A549 treated with DMSO at 1 μM for 4 hours (cell line): ENCODE measurements at places on chromosomes 12 and 14. TPM values are rescaled to one million over a fixed set of nuclear protein-coding genes. Genes with fewer than 3 reads are reported as not detected.

The SOAT2 gene
- 0.10 to 0.26 TPM (median 0.19 TPM) in 5 replicates for total RNA-seq

The HOTAIR gene
- total RNA-seq, result 0.05 to 0.26 TPM (median 0.13 TPM) in 4 of 5 replicates, not detected in the other

The CLEC6A gene
- total RNA-seq, result not detected in 5 replicates

The SIVA1 gene
- 145 to 215 TPM (median 170 TPM) in 5 replicates for total RNA-seq

The PROX2 gene
- not detected in 5 replicates for total RNA-seq

The PTGER2 gene
- 1.2 to 2.1 TPM (median 1.7 TPM) in 5 replicates for total RNA-seq

The RNFT2 gene
- 1.9 to 2.4 TPM (median 2.0 TPM) in 5 replicates for total RNA-seq

The SYNDIG1L gene
- not detected in 5 replicates for total RNA-seq

The PTPRB gene
- 0.56 to 1.0 TPM (median 0.87 TPM) in 5 replicates for total RNA-seq

The CLBA1 gene
- 15.9 to 17.7 TPM (median 16.7 TPM) in 5 replicates for total RNA-seq

The TGM1 gene
- 0.60 to 1.1 TPM (median 0.83 TPM) in 5 replicates for total RNA-seq

The KCNA1 gene
- not detected in 5 replicates for total RNA-seq

The G2E3 gene
- total RNA-seq, result 14.4 to 22.9 TPM (median 17.9 TPM) in 5 replicates

The GRIP1 gene
- 2.1 to 3.3 TPM (median 2.8 TPM) in 5 replicates for total RNA-seq

The TOMM20L gene
- total RNA-seq, result not detected in 5 replicates

The IGFBP6 gene
- 169 to 240 TPM (median 226 TPM) in 5 replicates for total RNA-seq

The GLIPR1L2 gene
- 0.11 to 0.14 TPM (median 0.12 TPM) in 4 of 5 replicates, not detected in the other for total RNA-seq

The CEBPE gene
- total RNA-seq, result 0.05 to 0.06 TPM in 2 of 5 replicates, not detected in the others

The ACVRL1 gene
- total RNA-seq, result 0.06 to 0.30 TPM (median 0.11 TPM) in 4 of 5 replicates, not detected in the other

The KRT5 gene
- 0.11 to 0.47 TPM (median 0.18 TPM) in 5 replicates for total RNA-seq

The GPR162 gene
- total RNA-seq, result 0.39 to 0.93 TPM (median 0.47 TPM) in 5 replicates

The CMKLR1 gene
- not detected in 5 replicates for total RNA-seq

The LRFN5 gene
- not detected in 5 replicates for total RNA-seq

The RIMBP2 gene
- not detected in 5 replicates for total RNA-seq

The SYNE3 gene
- total RNA-seq, result 0.17 to 0.45 TPM (median 0.26 TPM) in 5 replicates

The NOXRED1 gene
- 0.07 to 0.14 TPM (median 0.13 TPM) in 3 of 5 replicates, not detected in the others for total RNA-seq

The ADSS1 gene
- total RNA-seq, result 5.4 to 8.0 TPM (median 6.4 TPM) in 5 replicates

The TBX5 gene
- total RNA-seq, result not detected in 5 replicates

The KRT85 gene
- total RNA-seq, result not detected in 5 replicates

The SLC48A1 gene
- 23.0 to 34.5 TPM (median 30.0 TPM) in 5 replicates for total RNA-seq

The RNF41 gene
- 22.1 to 26.5 TPM (median 25.7 TPM) in 5 replicates for total RNA-seq

The SCFD1 gene
- 35.4 to 43.2 TPM (median 40.0 TPM) in 5 replicates for total RNA-seq

The CCDC175 gene
- total RNA-seq, result not detected in 5 replicates

The KRT6A gene
- 0.18 to 0.52 TPM (median 0.24 TPM) in 5 replicates for total RNA-seq

The NR1H4 gene
- total RNA-seq, result 0.08 to 0.10 TPM (median 0.08 TPM) in 3 of 5 replicates, not detected in the others

The AVPR1A gene
- 0.02 to 0.05 TPM (median 0.02 TPM) in 3 of 5 replicates, not detected in the others for total RNA-seq

The NFE2 gene
- total RNA-seq, result 0.11 to 0.20 TPM (median 0.15 TPM) in 3 of 5 replicates, not detected in the others

The MDGA2 gene
- total RNA-seq, result 0.09 TPM in 1 of 5 replicates, not detected in the others

The LAG3 gene
- total RNA-seq, result 0.47 to 2.2 TPM (median 1.4 TPM) in 5 replicates

The CLEC4C gene
- total RNA-seq, result not detected in 5 replicates

The BEGAIN gene
- 8.2 to 13.7 TPM (median 10.0 TPM) in 5 replicates for total RNA-seq

The PNN gene
- total RNA-seq, result 46.8 to 56.1 TPM (median 49.2 TPM) in 5 replicates

The IFNG-AS1 gene
- total RNA-seq, result not detected in 5 replicates

The OR6C2 gene
- total RNA-seq, result not detected in 5 replicates

The ATF1 gene
- total RNA-seq, result 39.0 to 53.9 TPM (median 43.7 TPM) in 5 replicates

The RBP5 gene
- total RNA-seq, result not detected in 5 replicates

The SLC6A15 gene
- total RNA-seq, result 2.4 to 5.3 TPM (median 3.5 TPM) in 5 replicates

The IFI27 gene
- total RNA-seq, result 1.2 to 1.9 TPM (median 1.4 TPM) in 5 replicates

The FGF23 gene
- total RNA-seq, result not detected in 5 replicates

The C12orf54 gene
- not detected in 5 replicates for total RNA-seq
